ENCODE measurements at places on chromosomes 3 and 15.

DNA sequence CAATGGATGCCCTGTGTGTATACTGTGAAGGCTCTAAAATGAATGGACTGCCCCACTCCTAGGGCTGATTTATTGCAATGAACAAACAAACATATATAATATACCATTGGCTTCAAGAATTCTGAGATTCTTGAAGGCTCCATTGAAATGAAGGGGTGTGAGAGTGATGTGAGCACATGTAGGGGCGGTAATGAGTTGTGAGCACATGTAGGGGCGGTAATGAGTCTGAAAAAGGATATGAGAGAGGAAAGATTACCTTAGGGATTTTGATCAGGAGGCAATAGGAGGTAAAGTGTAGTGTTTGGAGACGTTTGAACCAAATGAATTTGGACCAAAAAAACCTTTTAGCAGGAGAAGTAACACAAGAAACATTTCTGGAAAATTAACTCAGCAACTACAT is 3.7 kb downstream of the FAM162A start:
- DNase-seq: no peak

DNA sequence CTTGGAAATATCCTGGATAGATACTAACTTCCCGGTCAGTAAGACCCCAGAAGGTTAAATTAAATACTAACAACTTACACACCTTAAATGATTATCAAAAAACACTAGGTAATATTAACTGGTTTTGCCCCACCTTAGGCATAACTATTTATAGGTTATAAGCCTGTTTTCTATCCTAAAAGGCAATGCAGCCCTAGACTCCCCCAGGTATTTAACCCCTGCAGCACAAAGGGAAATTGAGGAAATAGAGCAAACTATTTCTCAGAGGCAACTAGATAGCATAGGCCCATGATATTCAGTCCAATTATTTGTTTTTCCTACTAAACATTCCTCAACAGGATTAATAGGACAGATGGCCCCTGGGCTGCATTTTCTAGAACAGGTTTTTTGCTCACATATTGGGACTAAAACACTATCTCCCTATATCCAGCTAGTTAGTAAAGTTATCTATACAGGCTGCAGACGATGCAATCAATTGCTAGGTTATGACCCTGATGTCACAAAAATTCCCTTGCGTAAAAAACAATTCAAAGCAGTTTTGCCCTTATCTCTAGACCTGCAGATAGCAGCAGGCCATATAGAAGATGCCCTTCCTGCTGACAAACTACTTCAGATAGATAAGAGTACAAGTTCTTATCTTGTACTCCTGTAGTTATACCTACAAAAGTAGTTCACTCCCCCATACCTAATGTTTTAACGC is 221.3 kb downstream of the DTWD1 start:
- no peak for DNase-seq

DNA sequence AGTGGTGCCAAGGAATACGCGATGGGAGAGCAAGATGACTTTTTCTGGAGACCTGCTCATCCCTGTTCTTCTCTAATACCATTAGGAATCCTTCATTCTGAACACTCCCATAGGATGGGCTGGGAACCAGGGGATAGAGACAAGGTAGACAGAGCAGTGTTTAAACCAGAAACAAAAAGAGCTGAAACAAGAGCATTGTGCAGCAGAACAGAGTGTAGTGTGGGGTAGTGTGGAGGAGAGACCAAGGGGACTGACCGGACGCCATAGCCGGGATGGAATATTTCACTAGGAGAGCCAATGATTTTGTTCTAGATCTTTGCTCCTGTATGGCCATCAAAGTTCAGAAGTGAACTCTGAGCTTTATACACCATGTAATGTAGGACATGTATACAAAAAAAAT is 15.6 kb downstream of the HCLS1 start:
- DNase-seq: no peak

GRCh38 chr3:46386205-46386604 is 15.5 kb downstream of the CCR5 start:
- no peak for DNase-seq

GRCh38 chr15:56783156-56783856 is 50.0 kb upstream of the ZNF280D start:
- DNase-seq: no peak

- no peak for DNase-seq
These were observed 179.4 kb downstream of the OPA1 start for GRCh38 chr3:193772422-193772763.

- no peak for DNase-seq
These were observed 319.2 kb downstream of the FGF12 start for GRCh38 chr3:192408007-192408646.

GRCh38 chr3:66931291-66931690 is 66.8 kb upstream of the KBTBD8 start:
- DNase-seq: no peak

DNA sequence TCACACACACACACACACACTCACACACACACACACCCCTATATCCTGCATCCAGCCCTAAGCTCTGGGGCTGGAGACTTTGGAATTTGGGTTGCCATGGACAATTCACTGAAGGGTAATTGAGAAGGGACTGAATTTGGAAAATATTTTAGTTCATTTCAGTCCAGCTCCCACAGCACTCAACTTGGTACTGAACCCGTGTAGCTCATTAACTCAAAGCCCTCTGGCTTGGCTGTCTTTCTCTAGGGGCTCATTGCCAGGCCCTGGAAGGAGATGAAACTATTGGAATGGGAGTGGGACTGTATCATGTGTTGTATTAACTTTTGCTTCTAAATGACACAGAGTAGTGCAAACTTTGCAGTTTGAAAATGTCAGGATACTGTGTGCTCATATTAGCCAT is 157.3 kb downstream of the EPHB1 start:
- no peak for DNase-seq

DNA sequence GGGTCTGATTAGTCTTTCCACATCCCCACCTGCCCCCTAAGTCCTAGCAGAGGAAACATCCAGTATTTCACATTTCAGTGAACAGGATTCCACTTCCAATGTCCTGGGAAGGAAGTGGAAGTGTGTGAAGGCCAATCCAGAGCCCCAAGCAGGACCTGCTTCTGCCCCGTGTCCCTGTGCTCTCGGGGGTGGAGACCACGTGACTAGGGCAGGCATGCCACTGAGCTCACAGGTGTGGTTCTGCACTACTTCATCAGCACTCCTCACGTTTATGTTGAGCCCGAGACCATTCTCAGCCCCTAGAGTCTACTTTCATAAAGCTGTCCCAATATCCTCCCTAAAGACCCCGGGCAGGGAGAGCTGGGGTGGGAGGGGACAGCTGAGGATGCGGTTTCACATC is 84.3 kb downstream of the RAB11A start:
- no peak for DNase-seq

DNA sequence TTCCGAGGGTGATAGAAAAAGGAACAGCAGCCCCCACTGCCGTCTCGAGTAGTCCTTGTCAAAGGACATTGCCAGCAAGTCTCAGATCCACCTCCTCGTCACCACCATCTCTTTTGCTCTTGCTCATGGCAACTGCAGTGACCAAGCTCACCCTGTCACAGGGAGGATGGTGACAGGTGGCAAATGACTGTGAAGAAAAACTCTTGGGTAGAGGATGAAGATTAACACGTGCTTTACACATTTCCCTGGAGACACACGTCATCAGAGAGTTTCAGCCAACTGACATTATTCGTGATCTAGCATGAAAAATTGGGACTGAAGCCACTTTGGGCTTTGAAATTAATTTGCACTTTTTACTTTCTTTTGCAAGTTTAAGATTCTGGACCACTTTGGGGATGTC is 174.3 kb downstream of the EBLN2 start:
- no peak for DNase-seq

- DNase-seq: no peak
These were observed 21.0 kb downstream of the BOC start for GRCh38 chr3:113232342-113232741.

- no peak for DNase-seq
These were observed 19.8 kb downstream of the DGKG start for GRCh38 chr3:186342197-186342596.

DNA sequence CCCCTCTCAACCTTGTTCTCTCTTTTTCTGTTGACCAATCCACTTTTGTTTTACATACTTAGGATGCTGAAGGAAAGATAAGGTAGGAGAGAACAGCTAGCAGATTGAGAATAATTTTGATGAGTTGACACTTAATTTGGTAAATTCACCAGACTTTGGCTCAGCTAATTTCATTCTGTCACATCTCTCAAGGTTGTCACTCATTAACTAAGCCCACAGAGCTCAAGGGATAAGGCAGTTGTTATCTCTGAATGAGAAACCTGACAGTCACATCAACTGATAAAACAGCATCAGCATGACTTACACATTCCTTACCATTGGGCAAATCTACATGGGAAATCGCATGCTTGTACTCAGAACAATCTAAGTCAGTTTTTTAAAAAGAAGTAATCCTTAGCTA is 591.4 kb downstream of the NLGN1 start:
- DNase-seq: no peak

GRCh38 chr3:197559651-197560050 is 3.9 kb upstream of the BDH1 start:
- no peak for DNase-seq

DNA sequence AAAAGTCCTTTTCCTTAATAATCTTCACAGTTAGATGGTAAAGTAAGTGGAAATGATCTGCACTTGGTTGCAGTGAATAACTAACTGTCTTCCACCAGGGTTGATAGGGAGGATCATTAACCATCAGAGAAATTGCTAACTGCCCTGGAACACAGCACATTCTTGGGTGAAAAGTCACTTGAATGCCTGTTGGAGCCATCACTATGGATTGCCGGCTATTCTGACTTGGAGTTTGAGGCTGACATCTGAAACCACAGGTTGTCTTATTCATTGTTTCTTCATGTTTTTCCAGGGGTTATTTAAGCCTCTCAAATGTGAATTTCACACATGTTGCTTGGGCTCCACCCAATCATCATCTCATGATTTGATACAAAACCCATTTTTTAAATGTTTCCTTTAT is 901.4 kb downstream of the MCTP2 start:
- DNase-seq: no peak

GRCh38 chr3:70716832-70717231 is 404.4 kb upstream of the MDFIC2 start:
- DNase-seq: peak; percentile 9

DNA sequence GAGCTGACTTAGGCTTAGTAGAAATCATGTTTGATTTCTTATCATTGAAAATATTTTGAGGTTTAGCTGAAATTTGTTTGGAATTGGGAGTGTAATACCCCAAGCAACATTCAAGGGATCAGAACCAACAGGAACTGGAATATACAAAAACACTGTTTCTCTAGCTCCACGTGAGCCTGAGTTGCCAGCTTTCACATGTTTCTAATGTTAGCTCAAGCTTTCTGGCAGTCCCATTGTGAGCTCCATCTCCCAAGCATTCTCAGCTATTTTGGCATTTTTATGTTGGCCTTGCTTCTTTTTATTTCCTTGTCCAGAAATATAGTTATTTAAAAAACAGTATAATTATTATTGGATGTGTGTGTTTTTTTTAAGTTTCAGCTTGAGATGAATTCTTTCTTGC is 427.1 kb upstream of the DPH6 start:
- DNase-seq: no peak

GRCh38 chr3:133792171-133792763 is 13.3 kb upstream of the SRPRB start:
- DNase-seq: no peak

DNA sequence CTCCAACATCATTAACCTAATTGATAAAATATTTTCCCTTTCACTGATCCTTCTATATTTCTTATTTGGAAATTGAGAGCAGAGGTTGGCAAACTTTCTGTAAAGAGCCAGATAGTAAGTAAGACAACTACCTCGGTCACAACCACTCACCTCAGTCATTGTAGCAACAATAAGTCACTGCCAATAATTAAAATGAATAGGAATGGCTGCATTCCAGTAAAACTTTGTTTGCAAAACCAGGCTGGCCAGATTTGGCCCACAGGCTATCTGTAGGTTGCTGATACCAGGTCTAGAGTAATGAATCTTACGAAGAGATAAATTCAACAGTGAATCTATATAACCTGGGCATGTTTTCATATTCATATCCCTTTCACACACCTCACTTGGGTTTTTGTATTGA is 316.2 kb upstream of the TBC1D5 start:
- DNase-seq: no peak
